Activated CD4-positive, alpha-beta T cell treated with anti-CD3 and anti-CD28 coated beads, Interleukin-2, amount 50 U/mL, for 1 hour (primary cell): ENCODE measurements at places on chromosomes 11 and 22.

GRCh38 chr11:23502826-23503225, 642.6 kb upstream of the CCDC179 start:
- no peak for DNase-seq

DNA sequence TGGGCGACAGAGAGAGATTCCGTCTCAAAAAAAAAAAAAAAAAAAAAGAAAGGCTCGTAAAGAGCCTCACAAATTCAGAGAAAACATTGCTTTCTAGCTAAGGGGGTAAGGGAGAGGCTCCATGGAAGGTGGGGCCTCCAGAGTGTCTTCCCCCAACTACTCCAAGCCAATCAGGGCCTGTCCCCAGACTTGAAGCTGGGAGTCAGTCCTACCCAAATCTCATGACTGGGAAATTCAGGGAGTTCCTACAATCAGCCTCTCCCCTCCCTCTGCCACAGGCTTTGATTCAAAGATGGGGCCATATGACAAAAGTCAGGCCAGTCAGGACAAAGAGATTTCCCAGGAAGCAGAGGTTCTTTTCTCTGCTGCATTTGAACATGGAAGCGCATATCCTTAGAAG, 63.0 kb upstream of the NUP160 start:
- no peak for DNase-seq

DNA sequence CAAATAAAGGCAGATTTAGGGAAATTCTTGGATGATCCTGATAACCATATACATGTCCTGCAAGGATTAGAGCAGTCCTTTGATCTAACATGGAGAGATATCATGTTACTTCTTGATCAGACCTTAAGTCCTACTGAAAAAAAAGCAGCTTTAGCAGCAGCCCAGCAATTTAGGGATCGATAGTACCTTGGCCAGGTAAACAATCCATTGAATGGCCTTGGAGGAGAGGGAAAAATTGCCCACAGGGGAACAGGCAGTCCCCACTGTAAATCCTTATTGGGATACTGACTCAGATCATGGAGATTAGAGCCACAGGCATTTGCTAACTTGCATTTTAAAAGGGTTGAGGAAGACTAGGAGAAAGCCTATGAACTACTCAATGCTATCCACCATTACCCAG, 47.8 kb downstream of the PRSS23 start:
- no peak for DNase-seq

GRCh38 chr22:36740716-36741115, 35.2 kb downstream of the IFT27 start:
- no peak for DNase-seq

DNA sequence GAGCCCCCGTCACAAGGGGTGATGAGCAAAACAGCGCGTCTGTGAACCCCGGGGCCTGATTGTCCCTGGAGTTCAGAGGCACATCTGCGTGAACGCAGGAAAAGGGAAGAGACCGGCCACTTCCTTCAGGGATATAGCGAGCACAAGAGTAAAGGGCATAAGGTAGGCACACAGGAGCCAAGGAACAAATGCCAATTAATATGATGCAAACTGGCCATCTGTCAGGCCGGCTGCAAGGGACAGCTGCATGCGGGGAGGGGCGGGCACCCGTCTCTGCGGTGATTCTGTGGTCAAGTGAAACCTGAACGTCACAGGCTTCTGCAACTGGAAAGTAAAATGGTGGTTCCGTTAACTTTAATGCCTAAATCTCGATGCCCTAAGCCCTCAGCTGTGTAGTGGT, 64.7 kb downstream of the TRIM29 start:
- DNase-seq = no peak

DNA sequence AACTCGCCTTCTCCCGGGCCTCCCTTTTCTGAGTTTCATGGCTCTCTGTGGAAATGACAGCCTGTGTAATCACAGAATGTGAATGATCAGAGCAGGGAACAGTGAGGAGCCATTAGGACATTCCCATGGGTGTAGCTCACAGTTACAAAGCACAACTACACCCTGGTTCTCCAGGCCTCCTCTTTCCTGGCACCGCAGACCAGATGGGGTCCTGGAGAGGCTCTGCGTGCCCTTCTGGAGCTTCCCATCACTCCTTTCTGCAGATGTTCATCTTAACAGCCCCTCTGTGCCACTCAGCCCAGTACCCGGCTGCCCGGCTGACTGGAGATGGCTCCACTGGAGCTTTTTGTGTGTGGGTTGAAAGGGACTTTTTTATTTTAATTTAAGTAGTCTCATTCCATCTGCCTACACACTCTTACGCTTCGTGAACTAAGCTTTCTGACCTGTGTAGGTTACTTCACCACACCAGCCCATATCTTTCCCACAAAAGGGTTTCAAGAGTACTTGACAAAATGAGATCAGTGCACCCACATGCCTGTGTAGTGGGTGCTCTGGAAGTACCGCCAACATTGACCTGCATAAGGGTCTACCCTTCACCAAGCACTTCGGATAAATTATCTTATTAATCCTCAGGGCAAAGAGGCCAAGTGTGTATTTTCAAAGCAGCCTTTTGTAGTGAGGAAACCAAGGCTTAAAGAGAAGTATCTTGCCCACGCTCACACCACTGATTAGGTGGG, 29.8 kb downstream of the SREBF2 start:
- no peak for DNase-seq

GRCh38 chr11:46391578-46392420, at the start of gene CHRM4:
TSS of gene CHRM4 (minus strand) at chr11:46391776. CDS start at chr11:46386557, 5,219 bp downstream.
- DNase-seq = no peak
